ENCODE measurements at places on chromosomes 13 and 19.
A peak's percentile ranks its signal among the peaks of the same experiment; 100 is the strongest.

DNA sequence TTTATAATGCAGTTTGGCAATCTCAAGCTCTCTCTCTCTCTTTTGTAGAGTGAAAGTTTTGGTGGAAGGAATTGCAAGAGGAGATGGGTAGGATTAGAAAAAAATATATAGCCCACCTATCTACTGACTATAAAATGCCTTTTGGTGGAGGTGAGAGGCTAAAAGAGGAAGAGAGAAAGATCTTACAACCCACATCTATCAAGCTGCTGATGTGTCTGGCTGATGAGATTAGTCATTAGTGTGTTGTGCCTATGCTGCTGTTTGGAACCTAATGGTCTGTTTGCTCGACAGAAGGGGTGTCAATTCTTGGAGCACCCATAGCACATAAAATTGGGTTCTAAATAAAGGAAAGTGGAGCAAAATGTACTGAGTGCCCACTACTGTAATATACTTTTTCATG is 411.0 kb downstream of the HS6ST3 start:
- DNase-seq, result no peak

GRCh38 chr13:77725071-77725470 is 27.6 kb downstream of the SLAIN1 start:
- no peak for DNase-seq

- DNase-seq, result no peak
Measured at GRCh38 chr13:107466326-107467099, 748.8 kb downstream of the LIG4 start.

DNA sequence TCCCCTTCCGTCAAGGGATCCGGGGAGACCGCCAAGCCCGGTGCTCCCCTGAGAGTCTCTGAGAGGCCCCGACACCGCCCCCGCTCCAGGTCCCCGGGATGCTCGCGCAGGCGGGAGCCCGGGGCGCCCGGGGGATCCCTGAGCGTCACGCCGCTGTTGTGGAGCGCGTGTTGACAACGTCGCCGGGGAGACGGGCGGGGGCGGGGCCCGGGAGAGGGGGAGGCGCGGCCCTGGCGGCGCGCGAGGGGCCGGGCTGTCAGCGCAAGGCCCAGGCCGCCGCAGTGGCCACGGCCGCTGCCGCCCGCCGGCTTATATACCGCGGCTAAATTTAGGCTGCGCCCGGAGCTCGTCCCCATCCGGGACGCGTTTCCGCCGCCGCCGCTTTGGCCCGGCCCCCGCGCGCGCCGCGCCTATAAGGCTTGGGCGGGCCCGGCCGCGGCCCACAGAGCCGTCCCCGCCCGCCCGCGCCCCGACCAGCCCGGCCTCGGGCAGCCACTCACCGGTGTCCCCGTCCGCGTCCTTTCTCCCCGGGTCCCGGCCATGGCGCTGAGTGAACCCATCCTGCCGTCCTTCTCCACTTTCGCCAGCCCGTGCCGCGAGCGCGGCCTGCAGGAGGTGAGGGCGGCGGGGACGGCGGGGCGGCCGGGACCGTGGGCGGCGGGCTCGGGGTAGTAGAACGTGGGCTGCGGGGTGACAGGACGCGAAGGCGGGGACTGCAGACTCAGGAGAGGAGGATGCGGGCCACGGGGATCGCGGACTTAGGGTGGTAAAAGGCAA is at the start of gene KLF2:
KLF2 (plus strand) TSS at position 443 of the 777 bp plus-strand sequence; CDS start at position 541, 98 bp downstream.
- peak; percentile 66 for DNase-seq

- peak; percentile 68 for DNase-seq
Measured at GRCh38 chr19:16330368-16330801, 5.8 kb downstream of the KLF2 start.

DNA sequence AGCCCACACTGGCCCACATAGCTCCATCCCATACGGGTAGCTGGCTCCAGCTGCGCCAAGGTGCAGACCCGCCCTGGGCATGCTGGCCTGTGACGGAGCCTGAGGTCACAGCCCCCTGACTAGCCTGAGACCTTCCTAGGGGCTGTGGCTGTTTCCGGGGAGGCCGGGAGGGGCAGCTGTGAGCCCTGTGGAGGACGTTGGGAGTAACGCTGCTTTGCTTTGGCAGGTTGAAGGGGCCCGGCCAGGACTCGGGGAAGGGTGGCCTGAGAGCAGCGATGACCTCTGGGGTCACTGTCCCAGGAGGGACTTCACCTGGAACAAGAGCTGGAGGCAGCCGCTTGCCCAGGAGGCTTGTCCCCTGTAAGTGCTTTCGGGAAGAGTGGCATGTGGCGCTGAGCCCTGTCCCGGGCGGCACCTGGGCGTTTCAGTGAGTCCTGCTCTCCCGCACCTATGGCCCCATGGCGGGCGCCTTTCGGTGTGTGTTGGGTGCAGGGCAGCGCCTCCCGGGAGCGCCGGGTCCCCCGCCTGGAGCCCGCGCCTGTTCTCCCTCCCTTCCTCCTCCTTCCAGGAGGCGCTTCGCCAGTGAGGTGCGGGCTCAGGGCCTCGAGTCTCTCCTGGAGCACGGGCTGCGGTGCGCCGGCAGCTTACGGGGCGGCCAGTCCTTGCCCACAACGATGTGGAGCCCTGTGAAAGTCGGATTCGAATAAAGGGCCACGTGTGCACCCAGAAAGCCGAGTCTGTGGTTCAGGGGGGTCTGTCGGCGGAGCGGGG is 1.1 kb upstream of the FAM174C start:
- DNase-seq, result no peak

Data from activated CD8-positive, alpha-beta memory T cell treated with anti-CD3 and anti-CD28 coated beads for 48 hours (primary cell).